ENCODE measurements at places on chromosomes 12 and 14.

GRCh38 chr12:51270951-51271518 is 820 bp upstream of the SMAGP start:
- no peak for DNase-seq

DNA sequence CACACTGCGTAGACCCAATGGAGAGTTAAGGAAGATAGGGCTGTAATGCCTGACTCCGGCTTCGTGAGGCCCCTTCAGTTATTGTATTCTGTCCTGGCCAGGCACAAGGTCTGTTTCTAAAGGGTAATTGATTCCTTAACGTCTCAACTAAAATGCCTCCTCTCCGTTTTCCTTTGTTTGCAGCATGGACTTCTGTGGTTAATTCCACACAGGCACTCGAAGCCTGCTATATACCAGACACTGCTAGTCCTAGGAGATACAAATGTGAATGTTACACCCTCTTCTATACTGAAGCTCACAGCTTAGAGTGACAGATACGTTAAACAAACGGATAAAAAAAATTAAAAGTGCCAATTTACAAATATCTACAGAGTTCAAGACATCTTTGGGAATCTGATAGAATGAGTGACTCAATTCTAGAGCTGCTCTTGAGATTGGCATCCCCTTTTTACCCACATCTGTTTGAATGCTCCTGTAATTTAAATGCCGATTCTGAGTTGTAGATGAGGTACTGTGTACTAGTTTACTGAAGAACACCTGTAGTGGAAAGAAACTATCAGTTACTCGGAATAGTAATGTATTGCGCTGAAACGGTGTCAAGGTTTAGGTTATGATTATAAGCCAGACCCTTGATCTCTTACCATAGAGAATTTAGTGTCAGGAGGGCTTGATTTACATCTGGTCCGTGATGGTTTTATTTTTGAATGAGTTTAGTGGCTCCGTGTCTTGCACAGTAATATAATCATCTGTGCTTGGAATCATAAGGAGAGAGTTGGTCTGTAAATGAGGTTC is 784 bp downstream of the PSMA6 start:
- DNase-seq = no peak

DNA sequence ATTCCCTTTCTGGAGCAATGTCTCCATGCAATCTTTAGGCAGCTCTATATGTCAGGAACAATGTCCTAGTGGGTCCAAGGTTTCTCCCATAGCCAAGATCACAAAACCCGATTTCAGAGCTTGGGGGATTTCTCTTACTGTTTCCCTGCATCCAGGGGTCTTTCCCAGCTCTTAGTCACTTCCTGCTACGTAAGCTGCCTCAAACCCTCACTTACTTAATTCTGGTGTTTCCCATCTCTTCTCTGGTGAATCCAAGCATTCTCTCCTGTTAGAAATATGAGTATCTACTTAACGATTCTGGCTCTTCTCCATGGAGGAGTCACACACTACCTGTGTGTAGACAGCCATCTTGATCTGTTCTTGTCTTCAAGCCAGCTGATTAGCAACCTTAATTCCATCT is 80.0 kb downstream of the IFNG-AS1 start:
- no peak for DNase-seq

- DNase-seq = no peak
Observed at GRCh38 chr12:109735825-109736551, 22.4 kb downstream of the FAM222A start.

GRCh38 chr14:79709573-79709972 is 501.7 kb downstream of the DIO2 start:
- no peak for DNase-seq

DNA sequence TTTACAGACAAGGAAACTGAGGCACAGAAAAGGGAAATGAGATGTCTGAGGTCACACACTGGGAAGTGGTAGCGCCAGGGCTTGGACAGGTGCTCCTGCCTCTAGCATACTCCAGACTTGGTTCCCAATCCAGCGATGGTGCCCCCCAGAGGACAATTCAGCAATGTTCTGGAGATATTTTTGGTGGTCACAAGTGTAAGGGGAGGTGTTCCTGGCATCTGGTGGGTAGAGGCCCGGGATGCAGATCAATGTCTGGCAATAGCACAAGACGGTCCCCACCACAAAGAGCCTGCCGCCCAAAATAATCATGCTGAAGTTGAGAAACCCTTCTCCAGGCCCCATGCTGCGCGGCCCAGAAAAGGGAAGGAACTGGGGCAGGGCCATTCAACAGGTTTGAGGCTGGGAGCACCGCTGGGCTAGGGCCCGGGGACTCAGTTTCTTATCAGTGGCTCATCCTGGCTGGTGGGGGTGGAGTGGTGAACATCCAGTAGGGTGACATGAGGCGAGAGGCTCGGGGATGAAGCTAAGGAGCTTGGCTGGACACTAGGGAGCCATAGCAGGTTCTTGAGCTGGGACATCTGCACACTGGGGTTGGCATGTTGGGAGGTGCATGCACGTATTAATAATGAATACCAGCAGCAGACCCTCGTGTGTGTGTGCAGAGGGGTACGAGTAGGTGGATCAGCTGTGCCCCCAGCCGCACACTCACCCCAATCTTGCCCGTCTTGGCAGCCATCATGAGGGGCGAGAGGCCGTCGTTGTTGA is 35.1 kb downstream of the TRPV4 start:
- DNase-seq = no peak

DNA sequence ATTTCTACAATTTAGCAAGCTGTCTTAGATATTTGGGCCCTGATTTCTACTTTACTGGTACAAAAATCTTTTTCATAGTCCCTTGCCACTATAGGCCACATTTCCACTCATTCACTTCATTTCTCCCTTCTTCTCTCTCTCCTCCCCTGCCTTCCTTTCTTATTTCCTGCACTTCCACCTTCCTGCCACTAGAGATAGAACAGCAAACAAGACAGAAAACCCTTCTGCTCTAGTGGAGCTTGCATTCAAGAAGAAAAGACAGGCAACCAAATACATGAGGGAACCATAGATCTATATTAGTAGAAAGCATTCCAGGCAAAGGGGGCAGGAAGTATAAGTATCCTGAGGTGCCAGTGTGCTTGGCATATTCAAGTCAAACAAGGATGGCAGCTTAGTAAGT is 623.5 kb downstream of the FLRT2 start:
- no peak for DNase-seq

GRCh38 chr12:101455685-101456084 is 19.5 kb upstream of the SPIC start:
- DNase-seq = no peak

DNA sequence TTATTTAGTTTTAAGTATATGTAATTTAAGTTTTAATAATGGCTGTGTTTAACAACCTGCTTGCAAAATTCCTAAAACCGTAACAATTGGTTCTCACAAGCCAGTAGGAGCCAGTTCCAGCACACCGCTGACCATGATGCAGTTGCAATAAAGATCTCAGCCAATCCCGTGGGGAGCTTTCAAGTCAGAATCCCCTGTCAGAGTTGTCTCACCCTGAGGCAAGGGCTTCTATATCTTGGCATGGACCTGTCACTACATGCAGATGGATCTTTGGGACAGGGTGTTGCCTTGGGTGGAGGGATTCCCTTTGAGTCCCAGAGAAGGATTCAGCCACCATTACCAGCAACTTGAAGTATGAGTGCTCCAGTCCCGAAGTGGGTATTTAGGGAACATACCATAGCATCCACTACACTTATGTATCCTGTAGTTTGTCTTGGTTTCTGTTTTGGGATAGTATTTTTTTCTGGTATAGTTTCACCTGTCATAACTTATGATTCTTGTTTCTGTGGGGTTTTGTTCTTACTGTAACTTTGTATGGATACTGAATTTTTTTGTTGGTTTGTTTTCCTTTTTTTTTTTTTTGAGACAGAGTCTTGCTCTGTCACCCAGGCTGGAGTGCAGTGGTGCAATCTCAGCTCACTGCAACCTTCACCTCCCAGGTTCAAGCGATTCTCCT is 30.1 kb upstream of the LIMA1 start:
- DNase-seq = no peak

- DNase-seq = no peak
Observed at GRCh38 chr14:68349900-68350629, 442.8 kb downstream of the ZFP36L1 start.

- no peak for DNase-seq
Observed at GRCh38 chr12:25025951-25026490, 77.1 kb upstream of the BCAT1 start.

All from stimulated activated CD4-positive, alpha-beta T cell treated with anti-CD3 and anti-CD28 coated beads, Interleukin-4, amount 100 ng/mL, for 1 hour (primary cell).